ENCODE measurements at places on chromosomes 2 and 18.

GRCh38 chr2:603427-603826, 73.8 kb downstream of the TMEM18 start:
- DNase-seq = no peak

GRCh38 chr2:31113765-31114164, 24.5 kb downstream of the GALNT14 start:
- DNase-seq = no peak

GRCh38 chr18:65822826-65823225, 72.0 kb downstream of the CDH7 start:
- DNase-seq = no peak

- no peak for DNase-seq
These were observed 174.3 kb downstream of the ZNF521 start for GRCh38 chr18:25177631-25178030.

DNA sequence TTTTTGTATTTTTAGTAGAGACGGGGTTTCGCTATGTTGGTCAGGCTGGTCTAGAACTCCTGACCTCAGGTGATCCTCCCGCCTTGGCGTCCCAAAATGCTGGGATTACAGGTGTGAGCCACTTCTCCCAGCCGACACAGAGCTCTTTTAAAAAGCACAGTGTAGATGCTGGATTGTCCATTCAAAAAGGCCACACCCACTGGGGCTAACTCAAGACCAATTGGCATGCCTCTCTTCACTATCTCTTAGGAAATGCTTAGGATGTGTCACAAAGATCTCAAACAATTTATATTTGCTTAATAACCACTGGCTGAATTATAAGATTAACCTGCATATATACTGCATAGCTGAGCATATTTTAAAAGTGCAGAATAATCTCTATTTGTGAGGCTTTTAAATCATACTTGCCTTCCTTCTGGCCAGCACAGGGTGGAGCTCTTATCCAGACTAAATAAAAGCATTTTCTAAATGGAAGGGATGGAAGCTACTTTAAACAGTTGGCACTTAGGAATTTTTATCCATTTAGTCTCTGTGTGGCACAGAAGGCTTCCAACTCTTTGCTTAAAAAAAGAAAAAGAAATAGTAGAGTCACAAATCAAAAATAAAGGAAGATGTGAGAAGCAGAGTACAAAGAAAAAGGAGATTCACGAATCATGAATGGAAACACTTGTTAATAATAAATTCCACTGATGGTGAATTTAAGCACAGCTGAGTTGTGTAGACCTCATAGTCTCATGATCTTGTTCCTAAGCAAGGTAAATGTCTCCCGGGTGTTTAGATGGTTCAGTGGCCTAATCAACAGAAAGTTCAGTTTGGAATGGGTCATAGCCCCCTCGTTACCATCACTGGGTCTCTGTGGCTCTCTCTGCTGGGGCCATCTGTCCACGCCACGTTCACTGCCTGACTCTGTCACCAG, 22.4 kb downstream of the CRYGD start:
- no peak for DNase-seq

DNA sequence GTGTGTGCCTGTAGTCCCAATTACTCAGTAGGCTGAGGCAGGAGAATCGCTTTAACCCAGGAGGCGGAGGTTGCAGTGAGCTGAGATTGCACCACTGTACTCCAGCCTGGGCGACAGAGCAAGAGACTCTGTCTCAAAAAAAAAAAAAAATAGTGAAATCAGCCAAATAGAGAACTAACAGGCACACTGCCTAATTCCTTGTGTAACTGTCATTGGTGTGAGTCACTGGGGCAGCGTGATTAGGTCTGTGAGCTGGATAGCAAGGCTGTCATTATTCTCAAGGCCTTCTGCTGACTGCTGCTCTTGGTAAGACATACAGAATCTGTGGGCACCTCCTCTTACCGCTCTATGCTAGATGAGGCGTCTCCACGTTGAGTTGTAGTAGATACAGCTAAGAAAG, 270.3 kb downstream of the NEDD4L start:
- no peak for DNase-seq

- no peak for DNase-seq
These were observed 53.6 kb upstream of the EML6 start for GRCh38 chr2:54669677-54670484.

DNA sequence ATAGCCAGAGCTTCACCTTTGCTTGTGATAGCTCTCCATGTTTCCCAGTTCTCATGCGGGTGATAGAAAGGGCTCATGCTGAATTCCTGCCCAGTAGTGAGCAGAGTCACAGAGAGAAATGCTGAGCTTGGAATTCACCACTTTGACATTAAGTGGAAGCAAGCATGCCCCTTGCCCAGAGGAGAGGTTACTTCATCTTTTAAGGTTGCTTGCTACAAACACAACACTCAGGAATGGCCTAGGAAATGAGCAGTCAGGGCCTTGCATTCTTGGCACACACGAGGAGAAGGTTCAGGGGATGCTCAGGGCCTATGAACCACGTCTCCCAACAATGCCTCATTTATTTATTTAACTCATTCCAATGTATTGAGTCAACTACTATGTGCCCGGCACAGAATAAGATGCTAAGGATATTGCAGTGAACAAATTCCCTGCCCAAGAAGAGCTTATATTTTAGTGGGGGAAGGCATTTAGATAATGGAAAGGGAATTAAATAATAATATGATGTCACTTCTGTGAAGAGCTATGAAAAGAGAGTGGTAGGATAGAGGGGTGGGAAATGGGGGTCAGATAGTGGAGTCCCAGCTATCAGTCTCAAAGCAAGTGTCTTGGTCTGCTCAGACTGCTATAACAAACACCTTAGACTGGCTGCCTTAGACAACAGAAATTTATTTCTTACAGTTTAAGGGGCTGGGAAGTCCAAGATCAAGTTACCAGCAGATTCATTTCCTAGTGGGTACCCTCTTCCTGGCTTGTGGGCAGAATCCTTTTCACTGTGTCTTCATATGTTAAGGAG, 42.1 kb downstream of the DDX18 start:
- no peak for DNase-seq

GRCh38 chr18:49856496-49856895, 43.2 kb upstream of the ACAA2 start:
- no peak for DNase-seq

DNA sequence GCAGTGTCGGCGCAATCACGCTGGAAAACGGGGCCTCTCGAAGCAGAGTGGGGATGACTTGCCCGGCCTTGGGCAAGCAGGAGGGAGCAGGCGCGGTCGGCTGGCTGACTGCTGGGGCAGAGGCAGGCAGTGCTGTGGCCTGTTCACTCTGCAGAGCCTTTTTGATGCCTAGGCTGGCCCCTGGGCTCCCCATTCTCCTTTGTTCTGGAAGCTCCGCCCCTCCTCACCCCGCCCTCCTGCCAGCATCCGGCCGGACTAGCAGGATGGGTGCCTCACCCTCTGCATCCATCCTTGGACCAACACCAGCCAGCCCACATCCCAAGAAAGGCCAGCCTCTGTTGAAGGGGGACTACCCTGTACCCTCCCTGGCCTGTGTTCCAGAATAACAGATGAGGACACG, at the start of gene ASPRV1:
Gene ASPRV1 (minus strand): TSS at position 136 of the 400 bp plus-strand sequence. CDS start 195 bp downstream, outside the sequence.
- no peak for DNase-seq

GRCh38 chr2:29449499-29449898, 334.3 kb downstream of the CLIP4 start:
- no peak for DNase-seq

DNA sequence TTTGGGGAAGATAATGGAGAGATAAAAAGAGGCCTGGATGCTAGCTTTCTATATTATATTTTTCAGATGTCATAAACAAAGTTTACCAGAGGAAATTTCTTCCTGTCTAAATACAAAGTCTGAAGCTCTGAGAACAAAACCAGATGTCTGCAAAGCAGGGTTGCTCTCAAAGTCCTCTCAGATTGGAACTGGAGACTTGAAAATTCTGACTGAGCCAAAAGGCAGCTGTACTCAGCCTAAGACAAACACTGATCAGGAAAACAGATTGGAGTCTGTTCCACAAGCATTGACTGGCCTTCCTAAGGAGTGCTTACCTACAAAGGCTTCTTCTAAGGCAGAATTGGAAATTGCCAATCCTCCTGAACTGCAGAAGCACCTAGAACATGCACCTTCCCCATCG, 25.1 kb downstream of the KDM3A start:
- no peak for DNase-seq

All from activated CD4-positive, alpha-beta T cell treated with anti-CD3 and anti-CD28 coated beads for 1 hour (primary cell).